GM13976 (cell line): ENCODE measurements at places on chromosomes 16 and 17.

DNA sequence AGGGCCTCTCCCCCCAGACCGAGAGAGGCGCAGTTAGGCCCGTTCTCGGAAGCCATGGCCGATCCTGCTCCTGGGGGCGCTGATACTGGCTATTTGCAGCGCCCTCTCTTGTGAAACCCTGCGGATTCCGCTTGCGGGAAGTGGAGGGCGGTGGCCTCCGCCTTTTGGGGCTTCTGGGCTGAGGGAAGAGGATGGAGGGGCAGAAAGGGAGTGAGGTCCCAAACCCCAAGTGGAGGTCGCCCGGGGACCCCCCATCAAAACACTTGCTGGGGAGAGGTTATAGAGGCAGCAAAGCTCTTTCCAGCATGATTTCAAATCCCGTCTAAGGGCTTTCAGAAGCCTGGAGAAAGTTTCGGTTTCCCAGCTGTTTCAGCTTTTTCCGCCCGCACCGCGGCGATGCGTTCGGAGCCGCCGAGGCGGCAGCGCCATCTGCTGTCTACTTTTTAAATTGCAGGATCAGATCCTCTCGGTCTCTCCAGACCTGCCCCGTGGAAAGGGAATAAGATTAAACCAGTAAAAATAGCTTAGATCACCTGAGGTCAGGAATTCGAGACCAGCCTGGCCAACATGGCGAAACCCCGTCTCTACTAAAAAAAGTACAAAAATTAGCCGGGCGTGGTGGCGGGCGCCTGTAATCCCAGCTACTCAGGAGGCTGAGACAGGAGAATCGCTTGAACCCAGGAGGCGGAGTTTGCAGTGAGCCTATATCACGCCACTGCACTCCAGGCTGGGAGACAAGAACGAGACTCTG, 15.8 kb downstream of the SNX20 start:
- DNase-seq: peak; percentile 80

DNA sequence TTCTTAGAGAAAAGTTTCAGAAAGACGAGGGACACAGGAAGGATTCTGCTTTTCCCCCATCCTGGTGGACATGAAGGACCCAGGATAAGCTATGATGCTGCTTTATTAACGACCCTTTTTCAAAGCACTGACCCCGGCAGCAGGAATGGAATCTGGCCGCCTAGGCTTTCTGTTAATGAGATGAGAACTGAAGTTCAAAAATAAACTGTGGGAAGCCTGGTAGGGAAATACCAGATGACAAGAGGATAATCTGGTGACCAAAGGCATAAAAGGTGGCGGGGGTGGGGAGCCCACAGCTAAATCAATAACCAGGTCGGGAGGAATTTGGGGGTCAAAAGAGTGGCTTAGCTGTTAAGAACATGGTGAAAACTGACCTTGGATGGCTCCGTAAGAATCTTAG, 171.0 kb downstream of the XYLT1 start:
- DNase-seq: no peak

DNA sequence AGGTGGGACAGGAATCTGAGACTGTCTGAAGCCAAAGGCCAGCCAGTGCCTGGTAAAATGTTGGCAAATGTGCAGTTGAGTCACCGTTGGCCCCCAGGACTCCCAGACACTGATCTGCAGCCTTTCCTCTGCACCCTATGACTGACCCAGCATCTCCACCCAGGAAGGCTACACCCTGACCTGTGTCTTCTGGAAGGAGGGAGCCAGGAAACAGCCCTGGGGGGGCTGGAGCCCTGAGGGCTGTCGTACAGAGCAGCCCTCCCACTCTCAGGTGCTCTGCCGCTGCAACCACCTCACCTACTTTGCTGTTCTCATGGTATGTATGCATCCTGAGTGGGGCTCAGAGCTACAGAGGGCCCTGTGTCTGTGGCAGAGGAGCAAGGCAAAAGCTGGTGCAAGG, 24.0 kb downstream of the ADGRG5 start:
- no peak for DNase-seq

GRCh38 chr16:3488801-3489200, 6.5 kb downstream of the C16orf90 start:
- no peak for DNase-seq

GRCh38 chr17:44176257-44176656, 5.8 kb downstream of the ASB16 start:
- no peak for DNase-seq

- DNase-seq: no peak
Measured at GRCh38 chr17:31061678-31062077, 33.1 kb upstream of the NF1 start.
